CD8-positive, alpha-beta memory T cell (primary cell): ENCODE measurements at places on chromosomes 7 and 10.

- no peak for DNase-seq
These were observed 1.8 kb upstream of the PRRT4 start for GRCh38 chr7:128363261-128363721.

DNA sequence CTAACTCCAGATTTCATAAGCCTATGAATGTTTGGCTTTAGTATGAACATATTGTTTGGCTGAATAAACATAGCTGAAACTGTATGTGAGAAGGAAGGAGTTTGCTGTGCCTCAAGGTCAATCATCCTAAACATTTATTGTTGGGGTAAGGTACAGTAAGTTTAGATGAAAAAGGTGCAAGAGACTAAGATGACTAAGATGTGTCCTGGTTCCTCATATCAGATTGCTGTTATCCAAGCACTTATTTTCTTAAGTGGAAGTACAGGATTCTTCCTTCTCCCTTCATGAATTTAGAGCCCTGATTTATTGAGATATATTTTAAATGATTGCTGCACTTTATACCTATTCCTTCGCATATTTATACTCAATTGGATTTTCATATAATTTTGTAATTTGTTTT lies 12.2 kb downstream of the MDFIC start:
- no peak for DNase-seq

DNA sequence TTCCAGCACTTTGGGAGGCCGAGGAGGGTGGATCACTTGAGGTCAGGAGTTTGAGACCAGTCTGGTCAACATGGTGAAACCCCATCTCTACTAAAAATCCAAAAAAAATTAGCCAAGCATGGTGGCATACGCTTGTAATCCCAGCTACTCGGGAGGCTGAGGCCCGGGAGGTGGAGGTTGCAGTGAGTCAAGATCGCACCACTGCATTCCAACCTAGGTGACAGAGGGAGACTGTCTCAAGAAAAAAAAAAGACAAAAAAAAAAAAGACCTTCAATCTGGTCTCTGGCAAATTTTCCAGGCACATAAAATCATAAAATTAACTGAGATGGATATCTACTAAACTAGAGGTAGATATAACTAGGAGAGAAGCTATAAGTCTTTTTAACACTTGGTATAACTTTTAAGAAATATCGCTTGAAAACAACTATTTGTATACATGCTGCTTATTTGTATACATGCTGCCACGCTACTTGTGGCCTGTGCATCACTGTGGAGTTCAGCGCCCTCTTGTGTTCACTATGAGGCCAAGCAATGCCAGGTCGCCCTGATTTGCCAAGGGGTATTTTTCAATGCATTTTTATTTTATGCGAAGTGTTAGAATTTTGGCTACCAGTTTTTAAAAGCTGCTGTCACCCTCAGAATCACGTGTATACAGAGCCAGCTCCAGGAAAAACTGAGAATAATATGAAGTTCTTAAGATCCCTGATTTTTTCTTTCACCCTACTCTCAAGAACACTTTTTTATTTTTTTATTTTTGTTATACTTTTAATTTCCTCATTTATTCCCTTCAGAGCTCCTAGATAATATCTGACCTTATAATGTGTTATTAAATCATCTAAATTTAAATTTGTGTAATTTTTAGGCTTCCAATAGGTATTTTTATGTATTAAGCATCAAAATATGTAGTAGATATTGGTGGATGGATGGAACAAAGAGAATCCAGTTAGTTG lies 26.7 kb downstream of the CYCS start:
- peak; percentile 44 for DNase-seq

DNA sequence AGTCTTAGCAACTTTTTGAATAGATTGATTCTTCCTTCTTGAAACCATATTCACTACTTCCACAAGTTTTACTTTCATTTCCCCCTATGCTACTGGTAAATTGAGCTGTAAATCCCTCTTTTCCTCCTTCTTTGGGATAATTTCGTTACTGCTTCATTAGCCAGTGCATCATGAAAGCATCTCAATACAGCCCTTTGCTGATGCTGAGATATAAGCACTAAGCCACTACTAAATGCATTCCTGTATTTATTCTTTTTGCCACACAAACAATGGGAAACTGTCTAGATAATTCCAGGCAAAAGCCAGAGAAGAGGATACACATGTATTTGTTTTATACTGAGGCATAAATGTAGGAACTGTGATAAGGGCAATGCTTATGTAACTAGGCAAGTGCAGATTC lies 313.9 kb downstream of the NXPH1 start:
- no peak for DNase-seq

GRCh38 chr10:119817991-119818888 lies 54.4 kb downstream of the MCMBP start:
- no peak for DNase-seq

DNA sequence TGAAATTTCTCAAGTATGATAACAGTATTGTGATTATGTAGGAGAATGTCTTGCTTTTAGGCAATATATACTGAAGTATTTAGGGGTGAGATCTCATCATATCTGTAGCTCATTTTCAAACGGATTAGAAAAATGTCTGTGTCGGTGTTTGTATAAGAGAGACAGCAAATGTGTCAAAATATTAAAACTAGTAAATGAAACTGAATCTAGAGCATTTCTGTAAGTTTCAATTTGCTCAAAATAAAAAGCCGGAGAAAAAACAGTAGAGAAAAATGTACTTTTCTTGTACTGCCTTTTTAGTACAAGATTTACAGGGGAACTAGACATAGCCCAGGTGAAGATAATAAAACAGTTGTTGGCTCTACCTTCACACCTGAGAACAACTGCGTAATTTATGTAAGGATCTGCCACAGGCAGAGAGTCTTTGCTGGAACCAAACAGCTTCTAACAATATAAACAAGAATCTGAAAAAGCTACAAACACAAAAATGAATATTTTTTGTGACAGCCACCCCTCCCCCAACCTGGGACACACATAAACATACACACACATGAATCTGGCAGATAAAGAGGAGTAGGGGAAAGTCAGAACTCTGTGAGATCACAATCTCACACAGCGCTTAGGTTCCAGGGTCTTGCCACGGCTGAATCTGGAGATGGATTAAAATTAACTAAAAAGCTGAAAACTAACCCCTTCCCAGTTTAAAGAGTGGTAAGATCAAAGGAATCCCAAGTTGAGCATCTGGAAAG lies 153.3 kb downstream of the AVL9 start:
- DNase-seq: no peak

GRCh38 chr7:96203786-96204185 lies 118.1 kb downstream of the SLC25A13 start:
- no peak for DNase-seq

GRCh38 chr10:6907877-6908530 lies 327.9 kb upstream of the PRKCQ start:
- DNase-seq: no peak

DNA sequence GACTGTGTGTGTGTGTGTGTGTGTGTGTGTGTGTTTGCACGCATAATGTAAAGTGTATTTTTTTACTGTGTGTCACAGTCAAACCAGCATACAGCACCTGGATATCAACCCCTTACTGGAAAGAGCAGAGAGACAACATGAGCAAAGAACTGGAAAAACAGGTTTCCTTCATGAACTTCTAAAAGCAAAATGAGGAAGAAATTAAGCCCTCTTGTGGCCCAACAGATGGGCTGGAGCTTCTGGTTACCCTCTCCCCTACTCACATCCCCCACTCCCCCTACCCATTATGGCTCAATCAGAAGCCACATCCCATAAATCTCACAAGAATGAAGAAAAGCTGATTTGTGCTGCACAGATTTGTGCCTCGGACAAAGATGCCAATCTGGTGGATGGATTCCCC lies 36.2 kb downstream of the PDE1C start:
- DNase-seq: no peak

DNA sequence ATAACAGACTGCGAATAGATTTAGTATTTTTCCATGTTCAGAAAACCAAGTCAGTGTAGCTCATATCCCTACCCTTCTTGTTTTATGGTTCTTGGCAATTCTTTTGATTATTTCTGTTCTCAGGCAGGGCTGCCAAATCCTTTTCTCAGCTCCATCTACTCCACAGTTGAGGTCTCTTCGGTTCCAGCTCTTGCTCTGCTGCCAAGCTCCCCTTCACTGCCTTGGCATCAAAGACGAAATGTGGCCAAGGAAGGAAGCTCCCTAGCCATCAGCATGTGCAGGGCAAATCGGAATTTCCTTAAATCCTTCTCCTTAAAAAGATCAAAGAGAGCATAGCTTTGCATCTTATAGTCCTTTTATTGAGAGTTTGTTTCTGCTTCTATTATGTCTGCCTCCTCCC lies 116.4 kb upstream of the NOBOX start:
- no peak for DNase-seq

DNA sequence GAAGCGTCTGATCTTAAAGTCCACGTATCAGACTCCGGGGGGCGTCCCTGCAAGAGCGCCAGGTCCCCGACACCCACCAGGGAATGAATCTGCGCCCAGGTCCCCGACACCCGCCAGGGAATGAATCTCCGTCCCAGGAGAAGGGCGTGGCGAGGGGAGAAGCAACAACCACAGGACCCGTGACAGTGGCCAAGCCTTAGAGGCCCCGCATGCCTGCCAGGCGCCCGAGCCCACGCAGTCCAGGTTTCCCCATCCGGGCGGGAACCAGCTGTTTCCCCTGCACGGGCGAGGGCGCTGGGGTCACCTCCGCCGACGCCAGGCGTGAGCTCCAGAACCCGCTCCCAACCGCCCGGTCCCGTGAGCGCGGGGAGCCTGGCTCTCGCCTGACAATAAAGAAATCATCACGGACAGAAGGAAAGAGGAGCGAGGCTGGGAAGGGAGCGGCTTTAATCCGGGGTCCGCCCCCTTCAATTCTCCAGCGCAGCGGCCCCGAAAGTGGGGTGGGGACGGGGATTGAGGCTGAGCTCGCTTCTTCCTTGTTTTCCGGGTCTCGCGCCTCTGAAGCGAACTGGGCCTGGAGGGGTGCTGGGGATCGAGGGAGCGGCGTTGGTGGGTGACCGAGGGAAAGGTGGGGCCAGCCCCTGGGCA lies 29.0 kb upstream of the BMS1 start:
- no peak for DNase-seq

GRCh38 chr10:72930276-72930675 lies 24.3 kb downstream of the PLA2G12B start:
- DNase-seq: no peak

DNA sequence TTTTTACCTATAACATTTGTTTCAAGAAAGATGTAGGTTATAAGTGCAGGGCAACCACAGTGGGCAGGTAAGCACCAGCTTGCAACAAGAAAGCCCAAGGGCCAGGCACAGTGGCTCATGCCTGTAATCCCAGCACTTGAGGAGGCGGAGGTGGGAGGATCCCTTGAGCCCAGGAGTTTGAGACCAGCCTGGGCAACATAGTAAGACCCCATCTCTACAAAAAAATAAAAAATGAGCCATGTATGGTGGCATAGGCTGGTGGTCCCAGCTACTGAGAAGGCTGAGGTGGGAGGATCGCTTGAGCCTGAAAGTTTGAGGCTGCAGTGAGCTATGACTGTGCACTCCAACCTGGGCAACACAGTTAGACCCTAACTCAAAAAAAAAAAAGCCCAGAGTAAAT lies 12.8 kb downstream of the BCL7B start:
- no peak for DNase-seq

GRCh38 chr7:142602756-142603155 lies 146.5 kb upstream of the PRSS1 start:
- DNase-seq: no peak

DNA sequence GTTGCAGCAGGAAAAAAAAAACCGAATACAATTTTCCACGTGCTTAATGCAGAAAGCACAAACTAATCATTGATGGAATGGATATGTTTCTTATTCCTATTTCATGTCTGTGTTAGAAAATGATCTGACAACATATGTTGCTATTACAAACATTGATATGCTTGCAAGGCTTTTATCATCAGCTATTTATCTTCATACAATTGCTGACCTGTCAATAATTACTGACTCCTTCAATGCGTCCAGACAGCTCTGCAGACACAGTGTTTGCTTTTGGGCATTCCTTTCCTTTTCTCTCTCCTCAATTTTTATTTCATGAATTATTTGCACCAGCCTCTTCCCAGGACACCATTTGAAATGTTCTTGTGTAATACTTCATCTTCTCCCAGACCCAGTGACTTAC lies 246.2 kb downstream of the SEC23IP start:
- DNase-seq: no peak

DNA sequence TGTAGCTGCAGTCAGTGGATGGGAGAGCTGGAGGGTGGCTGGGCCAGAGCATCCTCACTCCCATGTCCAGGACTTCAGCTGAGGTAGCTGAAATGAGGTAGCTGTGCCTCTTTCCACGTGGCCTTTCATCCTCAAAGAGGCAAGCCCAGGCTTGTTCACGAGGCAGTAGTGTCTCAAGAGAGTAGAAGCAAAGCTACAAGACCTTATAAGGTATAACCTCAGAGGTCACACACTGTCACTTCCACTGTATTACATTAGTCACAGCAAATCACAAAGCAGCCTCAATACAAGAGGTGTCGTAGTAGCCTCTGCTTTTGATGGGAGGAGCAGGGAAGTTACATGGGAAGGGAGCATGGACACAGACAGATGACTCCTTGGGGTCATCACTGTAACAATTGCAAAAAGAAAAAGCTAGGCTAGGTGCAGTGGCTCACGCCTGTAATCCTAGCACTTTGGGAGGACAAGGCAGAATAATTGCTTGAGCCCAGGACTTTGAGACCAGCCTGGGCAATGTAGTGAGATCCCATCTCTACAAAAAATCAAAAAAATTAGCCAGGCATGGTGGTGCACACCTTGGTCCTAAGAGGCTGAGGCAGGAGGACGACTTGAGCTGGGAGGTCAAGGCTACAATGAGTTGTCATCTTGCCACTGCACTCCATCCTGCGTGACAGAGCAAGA lies 97.5 kb downstream of the SKIDA1 start:
- DNase-seq: no peak

DNA sequence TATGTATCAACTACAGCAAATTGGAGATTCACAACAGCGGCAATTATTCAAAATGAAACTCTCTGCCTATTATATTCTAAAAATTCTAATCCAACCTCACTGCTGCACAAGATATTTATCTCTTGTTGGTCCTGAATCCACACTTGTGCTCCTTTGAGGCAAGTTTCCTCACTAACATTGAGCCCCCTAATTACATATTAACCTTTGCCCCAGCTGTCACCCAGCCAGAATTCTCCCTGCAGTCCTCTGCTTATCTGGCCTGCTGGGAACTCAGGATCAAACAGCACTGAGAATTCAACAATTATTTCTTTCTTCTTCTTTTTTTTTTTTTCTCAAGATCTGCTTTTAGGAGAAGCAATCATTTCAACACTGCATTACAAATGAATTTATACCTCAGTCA lies 21.5 kb upstream of the PLAC9 start:
- DNase-seq: no peak

GRCh38 chr7:104550362-104550761 lies 222.0 kb downstream of the LHFPL3 start:
- no peak for DNase-seq

GRCh38 chr10:77715088-77715487 lies 77.5 kb upstream of the KCNMA1 start:
- no peak for DNase-seq

- DNase-seq: no peak
These were observed 96.4 kb downstream of the LRRC18 start for GRCh38 chr10:48843198-48843597.

DNA sequence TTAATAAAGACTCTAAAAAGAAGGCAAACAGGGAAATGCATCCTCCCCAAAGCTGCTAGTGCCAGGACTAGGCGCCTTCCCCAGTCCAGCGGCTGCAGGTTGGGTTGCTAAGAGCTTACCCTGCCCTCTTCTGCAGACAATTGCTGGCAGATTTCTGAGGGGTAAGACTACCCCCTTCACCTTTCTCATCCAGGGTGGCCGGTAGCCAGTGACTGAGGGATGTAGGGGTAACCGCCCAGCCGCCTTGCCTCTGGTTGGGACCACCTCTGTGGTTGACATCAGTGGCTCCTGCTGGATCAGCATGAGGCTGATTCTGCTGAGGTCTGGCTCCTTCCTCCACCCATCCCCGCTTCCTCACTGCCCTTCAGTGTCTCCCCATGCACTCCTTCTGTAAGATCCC lies 71.2 kb downstream of the ADCYAP1R1 start:
- no peak for DNase-seq
